Stimulated activated CD4-positive, alpha-beta T cell treated with anti-CD3 and anti-CD28 coated beads, Interleukin-15, amount 100 ng/mL, for 48 hours (primary cell): ENCODE measurements at places on chromosomes 13 and 19.

GRCh38 chr13:81874681-81875661 lies 1534.0 kb upstream of the SPRY2 start:
- DNase-seq: no peak

- no peak for DNase-seq
Observed at GRCh38 chr19:30159636-30160035, 212.5 kb upstream of the ZNF536 start.

- no peak for DNase-seq
Observed at GRCh38 chr13:67330149-67330548, 100.0 kb upstream of the PCDH9 start.

DNA sequence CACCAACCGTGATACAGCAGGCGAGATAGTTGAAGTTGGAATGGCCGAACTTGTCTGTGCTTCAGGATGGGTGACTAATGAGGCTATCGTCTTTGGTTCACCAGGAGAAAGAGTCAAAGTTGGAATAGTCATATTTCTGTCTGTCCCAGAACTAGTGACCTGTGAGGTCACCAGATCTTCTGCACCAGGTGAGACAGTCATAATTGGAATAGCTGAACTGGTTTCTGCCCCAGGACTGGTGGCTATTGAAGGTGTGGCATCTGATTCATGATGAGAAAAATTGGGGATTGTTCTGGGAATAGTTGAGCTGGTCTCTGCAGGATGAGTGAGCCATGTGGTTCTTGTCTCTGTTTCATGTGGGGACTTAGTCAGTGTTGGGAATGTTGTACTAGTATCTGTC lies 71.6 kb downstream of the MUC16 start:
- no peak for DNase-seq
